ENCODE measurements at places on chromosomes 2 and 18. TPM values are rescaled to one million over a fixed set of nuclear protein-coding genes. Genes with fewer than 3 reads are reported as not detected.
A peak's percentile ranks its signal among the peaks of the same experiment; 100 is the strongest.

The SOCS6 gene
- 24.1 TPM for total RNA-seq

The MARCO gene
- 0.32 TPM for total RNA-seq

The TGFBRAP1 gene
- 31.1 TPM for total RNA-seq

The COLEC12 gene
- total RNA-seq = not detected

The PSMG2 gene
- total RNA-seq = 87.7 TPM

GRCh38 chr2:86648681-86649080, 25.0 kb upstream of the RNF103 start:
- peak; percentile 26 for DNase-seq

GRCh38 chr18:1865869-1866268, 705.4 kb downstream of the METTL4 start:
- no peak for DNase-seq

DNA sequence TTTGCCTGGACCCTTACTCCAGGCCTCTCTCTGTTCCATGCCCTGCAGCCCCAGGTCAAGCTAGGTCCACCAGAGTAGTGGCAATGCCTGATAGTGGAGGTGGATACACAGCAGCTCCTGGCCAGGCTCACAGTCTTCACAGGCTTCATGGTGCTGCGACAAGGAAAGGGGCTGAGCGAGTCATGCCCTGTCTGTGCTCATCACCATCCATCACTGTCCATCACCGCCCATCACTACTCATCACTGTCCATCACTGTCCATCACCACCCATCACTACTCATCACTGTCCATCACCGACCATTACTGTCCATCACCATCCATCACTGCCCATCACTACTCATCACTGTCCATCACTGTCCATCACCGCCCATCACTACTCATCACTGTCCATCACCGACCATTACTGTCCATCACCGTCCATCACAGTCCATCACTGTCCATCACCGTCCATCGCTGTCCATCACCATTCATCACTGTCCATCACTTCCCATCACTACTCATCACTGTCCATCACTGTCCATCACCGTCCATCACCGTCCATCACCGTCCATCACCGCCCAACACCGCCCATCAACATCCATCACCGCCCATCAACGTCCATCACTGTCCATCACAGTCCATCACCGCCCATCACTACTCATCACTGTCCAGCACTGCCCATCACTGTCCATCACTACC, 57.1 kb upstream of the OTOS start:
- no peak for DNase-seq

DNA sequence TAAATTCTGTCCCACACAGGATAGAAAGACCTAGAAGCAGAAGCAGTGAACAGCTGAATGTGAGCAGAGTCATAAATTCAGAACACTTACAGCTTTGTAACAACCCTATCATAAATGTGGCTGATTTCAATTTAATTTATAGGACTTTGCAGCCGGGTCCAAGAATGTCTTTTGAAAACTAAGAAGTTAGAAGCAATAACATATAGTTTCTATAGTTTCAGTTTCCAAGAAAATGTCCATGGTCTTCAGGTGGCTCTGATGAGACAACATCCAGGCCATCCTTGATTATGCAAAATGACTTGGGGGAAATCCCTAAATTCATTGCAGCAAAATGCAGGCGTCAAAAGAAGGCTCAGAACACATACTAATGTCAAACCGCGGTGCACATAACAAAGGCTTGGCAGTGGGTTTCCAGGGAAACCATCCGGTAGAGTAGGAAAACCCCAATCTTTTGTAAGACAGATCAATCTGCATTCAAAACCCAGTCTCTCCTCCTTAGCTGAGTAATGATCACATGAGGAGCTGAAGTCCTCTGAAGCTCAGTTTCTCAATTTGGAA, 442.2 kb upstream of the ID2 start:
- no peak for DNase-seq

- DNase-seq = no peak
These were observed 27.8 kb upstream of the MBOAT2 start for GRCh38 chr2:9031246-9031645.

DNA sequence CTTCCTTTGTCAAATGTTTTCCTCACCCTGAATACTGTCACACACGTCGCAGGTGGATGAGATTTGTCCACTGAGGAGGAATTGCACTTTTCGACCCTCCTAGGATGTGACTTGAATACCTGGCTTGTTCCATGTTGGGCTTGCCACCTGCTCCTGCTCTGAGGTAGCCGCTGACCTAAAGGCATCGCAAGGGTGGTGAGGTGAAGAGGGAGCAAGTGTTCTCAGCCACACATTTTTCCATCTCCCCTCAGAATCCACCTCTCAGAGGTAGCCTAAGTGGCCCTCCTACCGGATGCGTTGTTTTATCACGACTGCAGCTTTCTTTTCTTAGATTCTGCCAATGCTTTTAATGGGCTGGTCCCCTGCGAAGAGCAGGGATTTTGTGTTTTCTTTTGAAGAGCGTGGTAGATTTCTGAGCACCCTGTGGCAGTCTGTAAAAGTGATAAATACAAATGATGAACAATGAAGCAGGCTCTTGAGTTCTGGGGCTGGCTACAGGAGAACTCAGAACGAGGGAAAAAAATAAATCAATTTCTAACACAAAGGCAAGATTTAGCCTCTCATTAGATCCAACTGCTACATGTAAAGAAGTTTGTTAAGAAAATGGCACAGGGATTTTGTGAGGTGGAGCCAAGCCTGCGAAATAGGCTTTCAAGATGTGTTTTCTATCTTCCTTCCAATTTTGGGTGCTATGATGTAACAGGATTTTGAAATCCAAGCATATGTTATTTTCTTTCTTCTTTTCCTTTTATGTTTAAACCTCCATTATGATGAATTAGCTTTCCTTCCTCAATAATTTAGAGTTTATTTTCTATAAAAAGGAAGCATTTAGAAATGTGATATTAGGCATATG, 386.7 kb downstream of the TGIF1 start:
- DNase-seq = no peak

- DNase-seq = peak; percentile 30
These were observed 3.0 kb downstream of the ZNF516 start for GRCh38 chr18:76491776-76492668.

DNA sequence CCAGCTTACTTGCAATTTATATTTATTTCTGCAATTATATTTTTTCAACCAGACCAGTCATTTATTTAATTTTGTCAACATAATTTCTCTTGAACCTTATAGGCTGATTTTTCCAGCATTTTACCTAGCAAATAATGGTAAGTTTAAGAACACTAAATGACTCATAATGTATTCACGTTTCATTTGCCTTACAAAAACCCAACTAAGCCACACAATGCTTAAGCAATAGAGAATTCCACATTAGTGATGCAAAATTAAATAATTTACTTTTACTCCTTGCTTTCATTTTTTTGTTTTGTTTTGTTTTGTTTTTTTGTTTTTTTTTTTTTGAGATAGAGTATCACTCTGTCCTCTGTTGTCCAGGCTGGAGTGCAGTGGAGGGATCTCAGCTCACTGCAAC, 110.4 kb upstream of the VRK2 start:
- DNase-seq = peak; percentile 1
